ENCODE measurements at places on chromosomes 12 and 14. TPM values are rescaled to one million over a fixed set of nuclear protein-coding genes. Genes with fewer than 3 reads are reported as not detected.
A peak's percentile ranks its signal among the peaks of the same experiment; 100 is the strongest.

GRCh38 chr12:58888131-58888783 is 32.0 kb downstream of the LRIG3 start:
- no peak for DNase-seq

GRCh38 chr12:3035815-3036702 is 41.1 kb upstream of the TSPAN9 start:
- DNase-seq: peak; percentile 52

DNA sequence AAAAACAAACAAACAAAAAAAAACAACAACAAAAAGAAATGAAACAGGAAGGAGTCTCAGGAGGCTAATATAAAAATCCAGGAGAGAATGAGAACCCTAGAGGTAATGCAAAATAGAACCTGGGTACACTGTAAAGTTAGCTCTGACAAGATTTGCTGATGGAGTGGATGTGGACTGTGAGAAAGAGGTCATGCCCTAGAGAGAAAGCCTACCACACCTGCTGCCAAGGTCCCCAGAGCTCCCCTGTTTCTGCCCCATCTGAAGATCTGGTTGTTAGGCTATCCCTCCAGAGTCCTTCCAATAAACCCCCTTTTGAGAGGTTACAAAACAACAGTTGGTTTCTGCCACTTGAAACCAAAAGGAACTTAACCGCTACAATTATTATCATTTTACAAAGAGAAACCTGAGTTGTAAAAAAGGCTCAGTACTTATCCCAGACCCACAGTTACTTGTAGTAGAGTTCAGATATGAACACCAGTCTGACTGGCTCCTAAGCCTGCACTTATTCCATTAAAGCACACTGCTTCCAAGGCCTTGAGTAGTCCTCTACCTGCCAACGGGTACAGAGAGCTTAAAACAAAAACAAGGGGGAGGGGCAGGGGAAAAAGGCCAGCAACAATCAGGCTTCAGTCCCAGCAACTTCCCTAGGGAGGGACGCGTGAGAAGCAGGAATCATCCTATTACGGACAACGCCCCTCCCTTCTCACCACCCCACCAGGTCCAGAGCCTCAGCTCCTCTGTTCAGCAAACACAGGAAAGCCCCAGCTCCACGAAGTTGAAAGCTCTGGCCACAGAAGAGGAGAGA is 27.7 kb downstream of the PPP1R13B start:
- peak; percentile 24 for DNase-seq

Gene KRT3
- polyA plus RNA-seq: not detected

Gene HCFC2
- polyA plus RNA-seq: 6.6 TPM

Gene KRT85
- polyA plus RNA-seq: not detected
